ENCODE measurements at places on chromosomes 7 and 10.
A peak's percentile ranks its signal among the peaks of the same experiment; 100 is the strongest.

GRCh38 chr10:83723080-83723479 is 416.2 kb upstream of the GHITM start:
- no peak for DNase-seq

- DNase-seq: no peak
These were observed 18.5 kb downstream of the DDIT4 start for GRCh38 chr10:72292223-72292691.

GRCh38 chr10:79407811-79408795 is 37.3 kb downstream of the ZCCHC24 start:
- peak; percentile 57 for DNase-seq

DNA sequence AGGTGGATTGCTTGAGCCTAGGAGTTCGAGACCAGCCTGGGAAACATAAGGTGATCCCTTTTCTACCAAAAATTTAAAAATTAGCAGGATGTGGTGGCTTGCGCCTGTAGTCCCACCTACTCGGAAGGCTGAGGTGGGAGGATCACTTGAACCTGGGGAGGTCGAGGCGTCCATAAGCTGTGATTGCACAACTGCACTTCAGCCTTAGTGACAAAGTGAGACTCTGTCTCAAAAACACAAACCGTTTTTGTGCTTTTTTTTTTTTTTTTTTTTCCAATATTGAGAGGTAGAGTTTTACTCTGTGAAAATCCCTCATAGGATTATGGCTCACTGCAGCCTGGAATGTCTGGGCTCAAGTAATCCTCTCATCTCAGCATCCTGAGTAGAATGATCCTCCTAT is 14.1 kb downstream of the CCAR1 start:
- no peak for DNase-seq

DNA sequence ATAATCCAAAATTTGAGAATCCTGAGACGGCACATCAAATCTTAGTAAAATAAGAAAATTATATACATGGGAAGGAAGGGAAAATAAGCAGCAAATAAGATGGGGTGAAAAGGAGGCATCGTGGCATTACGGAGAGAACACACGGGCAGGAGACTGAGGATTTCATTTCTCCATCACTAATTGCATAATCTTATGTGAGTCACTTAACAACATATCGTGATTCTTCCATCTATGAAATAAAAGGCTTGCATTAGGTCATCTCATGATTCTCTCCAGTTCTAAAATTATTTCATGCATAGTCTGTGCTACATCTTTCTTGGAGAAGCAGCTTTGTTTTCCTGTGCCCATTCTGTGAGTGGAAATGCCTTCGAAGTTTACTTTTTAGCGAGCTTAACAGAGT is 288.7 kb downstream of the LRMDA start:
- DNase-seq: no peak

Data from AG09319 (cell line).